Stimulated activated CD8-positive, alpha-beta memory T cell treated with anti-CD3 and anti-CD28 coated beads, Interleukin-4, amount 100 ng/mL, for 1 hour (primary cell): ENCODE measurements at places on chromosomes 6 and 20.

DNA sequence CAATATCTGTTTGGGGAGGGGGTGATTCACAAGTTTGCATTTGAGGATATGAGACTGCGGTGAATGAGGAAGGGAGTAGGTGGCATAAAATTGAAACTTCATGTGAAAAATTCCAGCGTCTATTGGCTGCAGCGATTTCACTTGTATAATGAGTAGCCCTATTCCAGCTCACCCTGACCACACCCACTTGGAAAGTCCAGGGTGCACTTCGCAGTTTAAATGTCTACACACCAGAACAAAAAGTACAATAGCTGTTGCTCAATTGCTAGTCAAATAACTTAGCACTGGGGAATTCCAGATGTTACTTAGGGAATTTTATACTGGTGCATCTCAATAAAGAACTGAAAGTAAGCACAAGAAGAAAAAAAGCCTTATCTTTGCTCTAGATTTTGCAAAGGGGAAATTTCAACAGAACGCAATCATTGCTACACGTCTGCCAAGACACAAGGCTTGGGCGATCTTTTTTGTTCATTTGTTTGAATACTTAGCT lies 6.3 kb downstream of the TNFAIP3 start:
- no peak for DNase-seq

- no peak for DNase-seq
These were observed 57.5 kb upstream of the IL20RA start for GRCh38 chr6:137102050-137102848.

GRCh38 chr6:54286141-54286540 lies 22.1 kb upstream of the TINAG start:
- DNase-seq = no peak

GRCh38 chr6:119313937-119314884 lies 35.4 kb downstream of the MAN1A1 start:
- no peak for DNase-seq

- no peak for DNase-seq
These were observed 29.7 kb upstream of the TMX4 start for GRCh38 chr20:8049310-8049709.

- no peak for DNase-seq
These were observed 306.3 kb upstream of the IRAK1BP1 start for GRCh38 chr6:78561015-78561414.

GRCh38 chr6:40194447-40195170 lies 260.3 kb upstream of the MOCS1 start:
- no peak for DNase-seq

DNA sequence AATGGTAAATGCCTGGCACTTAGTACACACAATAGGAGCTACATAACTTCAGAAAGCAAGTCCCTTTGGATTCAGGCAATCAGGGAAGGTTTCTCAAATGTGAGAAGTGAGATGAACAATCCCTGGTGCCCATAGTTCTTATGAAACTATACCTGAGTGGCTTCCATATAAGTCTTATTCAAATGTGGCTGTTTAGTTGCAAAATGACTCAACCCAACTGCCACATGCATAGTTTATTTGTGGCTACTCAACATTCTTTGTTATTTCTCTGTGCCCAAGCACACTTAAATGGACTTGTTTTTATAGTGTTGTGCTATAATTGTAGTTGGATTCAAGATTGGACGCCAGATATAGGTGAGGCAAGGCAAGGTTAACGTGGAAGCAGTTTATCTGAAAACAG lies 93.7 kb upstream of the ATXN1 start:
- DNase-seq = no peak

DNA sequence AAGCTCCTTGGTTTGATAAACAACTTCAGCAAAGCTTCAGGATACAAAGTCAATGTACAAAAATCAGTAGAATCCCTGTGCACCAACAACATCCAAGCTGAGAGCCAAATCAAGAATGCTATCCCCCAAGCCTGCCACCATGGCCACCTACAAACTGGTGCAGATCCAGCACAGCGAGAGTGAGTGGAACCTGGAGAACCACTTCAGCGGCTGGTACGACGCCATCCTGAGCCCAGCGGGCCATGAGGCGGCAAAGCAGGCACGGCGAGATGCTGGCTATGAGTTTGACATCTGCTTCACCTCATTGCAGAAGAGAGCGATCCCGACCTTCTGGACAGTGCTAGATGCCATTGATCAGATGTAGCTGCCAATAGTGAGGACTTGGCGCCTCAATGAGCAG lies 170.3 kb downstream of the KHDC1L start:
- DNase-seq = no peak

- no peak for DNase-seq
These were observed 14.2 kb downstream of the ARID1B start for GRCh38 chr6:156791320-156791850.

DNA sequence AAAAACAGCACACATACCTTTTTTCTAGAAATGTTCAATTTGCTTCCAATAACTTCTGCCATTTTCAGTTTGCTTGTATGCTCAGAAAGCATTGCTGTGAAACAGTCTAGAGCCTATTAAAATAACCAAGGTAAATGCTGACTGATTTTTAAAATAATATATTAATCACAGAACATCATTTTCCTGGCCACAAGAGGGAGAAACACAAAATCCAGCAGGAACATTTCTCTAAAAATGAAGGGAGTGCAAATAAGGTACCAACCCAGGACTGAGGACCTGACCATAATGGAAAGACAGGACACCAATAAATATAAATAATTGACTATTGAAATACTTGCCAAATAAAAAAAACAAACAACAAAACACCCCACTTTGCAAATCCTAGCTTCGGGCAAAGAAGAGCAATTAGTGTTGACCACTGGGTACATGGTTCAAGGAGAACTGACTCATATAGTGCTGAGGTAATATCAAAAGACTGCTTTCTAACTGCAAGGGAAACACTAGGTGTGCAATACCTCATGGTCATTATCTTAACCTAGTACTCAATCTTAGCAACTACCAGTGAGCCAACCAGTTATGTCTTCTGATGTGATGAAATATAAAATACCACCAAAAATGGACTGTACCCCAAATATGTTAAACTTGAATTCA lies 42.9 kb downstream of the MDN1 start:
- no peak for DNase-seq

DNA sequence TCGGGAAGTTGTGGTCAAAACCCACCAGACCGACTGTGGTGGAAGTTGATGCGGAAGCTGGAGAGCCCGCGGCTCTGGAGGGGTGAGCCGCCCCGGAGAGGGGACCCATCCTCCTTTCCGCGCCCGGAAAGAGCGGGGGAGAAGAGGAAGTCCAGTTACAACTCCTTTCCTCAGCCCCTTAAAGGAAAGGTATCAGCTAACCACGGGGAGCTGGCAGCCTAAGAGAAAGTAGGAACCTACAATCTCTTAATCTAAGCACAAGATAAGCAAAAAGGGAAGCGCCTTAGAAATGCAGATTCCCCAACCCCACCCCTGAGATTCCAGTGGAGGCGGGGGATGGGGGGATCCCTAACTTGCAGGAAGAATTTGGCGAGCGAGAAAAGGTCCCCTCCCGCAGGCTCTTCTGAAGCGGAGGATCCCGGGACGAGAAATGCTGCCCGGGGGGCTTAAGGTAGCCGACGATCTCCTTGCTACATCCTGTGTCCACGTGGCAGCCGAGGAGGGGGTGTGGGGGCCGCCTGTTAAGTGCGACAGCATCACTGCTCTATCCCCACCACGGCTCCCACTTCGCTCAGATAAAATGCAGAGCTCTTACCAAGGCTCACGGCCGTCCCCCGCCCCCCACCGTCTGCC lies 87.5 kb downstream of the ZFP64 start:
- no peak for DNase-seq

- no peak for DNase-seq
These were observed 956.1 kb downstream of the EYS start for GRCh38 chr6:64750910-64751309.

GRCh38 chr6:42260972-42261371 lies 43.3 kb upstream of the MRPS10 start:
- DNase-seq = no peak

GRCh38 chr6:129153257-129153656 lies 270.3 kb downstream of the LAMA2 start:
- DNase-seq = no peak

DNA sequence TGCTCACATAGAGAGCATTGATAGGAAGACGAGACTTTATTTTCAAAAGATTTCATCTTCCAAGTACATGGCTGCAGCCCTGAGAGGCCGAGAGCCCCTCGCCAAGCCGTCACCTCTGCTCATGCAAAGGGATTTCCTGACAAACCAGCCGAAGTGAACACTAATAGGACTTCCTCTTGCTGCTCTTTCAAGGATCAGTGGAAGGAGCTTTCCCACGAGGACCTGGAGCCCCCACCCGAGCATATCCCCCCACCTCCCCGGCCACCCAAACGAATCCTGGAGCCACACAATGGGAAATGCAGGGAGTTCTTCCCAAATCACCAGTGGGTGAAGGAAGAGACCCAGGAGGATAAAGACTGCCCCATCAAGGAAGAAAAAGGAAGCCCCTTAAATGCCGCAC lies 69.3 kb downstream of the PTPN1 start:
- DNase-seq = no peak

GRCh38 chr6:152184917-152185574 lies 377.6 kb downstream of the ESR1 start:
- no peak for DNase-seq

DNA sequence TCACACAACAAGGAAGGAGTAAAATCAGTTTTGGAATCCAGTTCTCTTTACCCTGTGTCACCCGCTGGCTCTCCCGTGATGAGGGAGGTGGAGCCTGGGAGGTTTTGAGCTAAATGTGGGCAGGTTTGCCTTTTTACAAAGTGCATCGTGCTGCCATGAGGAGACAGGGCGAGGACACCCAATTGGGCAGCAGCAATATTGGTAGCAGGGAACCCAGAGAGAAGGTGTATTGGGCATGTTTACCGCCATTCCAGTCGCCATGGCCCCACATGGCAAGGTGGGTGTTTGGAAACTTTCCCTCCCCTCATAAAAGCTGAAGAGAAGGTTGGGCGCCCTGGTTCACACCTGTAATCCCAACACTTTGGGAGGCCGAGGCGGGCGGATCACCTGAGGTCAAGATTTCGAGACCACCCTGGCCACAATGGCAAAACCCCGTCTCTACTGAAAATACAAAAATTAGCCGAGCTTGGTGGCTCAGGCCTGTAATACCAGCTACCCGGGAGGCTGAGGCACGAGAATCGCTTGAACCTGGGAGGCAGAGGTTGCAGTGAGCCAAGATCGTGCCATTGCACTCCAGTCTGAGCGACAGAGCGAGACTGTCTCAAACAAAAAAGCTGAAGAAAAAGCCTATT lies 3.5 kb upstream of the UBE2V1 start:
- DNase-seq = no peak

GRCh38 chr20:62258499-62259293 lies 20.4 kb downstream of the OSBPL2 start:
- DNase-seq = no peak

DNA sequence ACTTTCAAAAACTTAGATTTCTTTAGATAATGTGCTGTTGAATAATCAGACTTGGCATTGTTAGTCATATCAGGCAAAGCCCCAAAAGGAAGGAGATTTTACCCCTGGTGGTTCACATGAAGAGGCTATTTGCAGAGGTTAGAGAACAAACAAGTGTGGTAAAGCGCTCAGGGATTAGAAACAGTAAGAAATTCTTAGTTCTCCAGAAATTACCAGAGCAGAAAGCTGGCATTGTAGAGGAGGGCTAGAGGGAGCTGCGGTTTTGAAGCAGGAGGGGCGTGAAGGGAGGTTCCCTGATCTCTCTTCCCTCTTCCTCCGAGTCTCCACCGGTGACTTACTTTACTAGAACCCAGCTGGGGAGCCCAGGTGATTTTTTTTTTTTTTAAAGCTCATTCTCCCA lies 10.2 kb downstream of the MYO6 start:
- DNase-seq = no peak

- DNase-seq = no peak
These were observed 18.2 kb downstream of the GPX5 start for GRCh38 chr6:28543651-28544610.

- DNase-seq = no peak
These were observed 22.9 kb downstream of the ARHGAP18 start for GRCh38 chr6:129686941-129687627.

DNA sequence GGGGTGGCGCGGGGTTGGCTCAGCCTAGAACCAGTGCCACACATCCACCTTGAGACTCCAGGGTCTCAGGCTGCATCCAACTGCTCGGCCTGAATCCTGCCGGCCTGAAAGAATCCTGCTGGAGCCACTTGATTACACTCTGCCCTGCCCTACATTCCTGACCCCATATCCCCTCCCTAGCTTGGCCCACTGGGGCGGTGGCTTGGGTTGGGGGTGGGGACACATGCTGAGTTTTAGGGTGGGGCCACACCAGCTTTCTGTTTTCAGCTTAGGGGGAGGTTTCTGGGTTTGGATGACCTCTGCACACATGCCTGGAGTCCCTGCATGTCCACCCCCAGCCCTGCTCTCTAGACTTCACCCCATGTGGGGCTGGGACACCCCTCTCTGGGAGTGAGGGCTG lies 6.8 kb downstream of the ITPR3 start:
- no peak for DNase-seq

GRCh38 chr20:34705397-34706301 lies 1.5 kb downstream of the TP53INP2 start:
- no peak for DNase-seq

DNA sequence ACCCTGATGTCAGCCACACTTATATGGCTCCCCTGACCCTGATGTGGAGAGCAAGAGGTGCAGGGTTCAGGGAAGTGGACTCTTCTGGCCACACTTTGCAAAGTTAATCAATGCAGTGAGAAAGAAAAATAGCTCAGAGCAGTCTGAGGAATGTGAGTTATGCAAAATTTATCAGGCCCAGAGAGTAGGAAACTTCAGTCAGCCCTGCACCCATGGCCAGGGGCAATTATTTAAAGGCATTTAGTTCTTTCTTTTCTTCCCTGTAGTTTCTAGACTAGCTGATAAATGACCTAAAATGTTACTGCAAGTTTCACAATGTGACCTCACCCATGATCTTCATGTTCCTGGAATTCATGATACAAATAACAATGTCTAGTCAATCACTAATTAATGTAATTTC lies 143.7 kb upstream of the GGTLC1 start:
- no peak for DNase-seq

DNA sequence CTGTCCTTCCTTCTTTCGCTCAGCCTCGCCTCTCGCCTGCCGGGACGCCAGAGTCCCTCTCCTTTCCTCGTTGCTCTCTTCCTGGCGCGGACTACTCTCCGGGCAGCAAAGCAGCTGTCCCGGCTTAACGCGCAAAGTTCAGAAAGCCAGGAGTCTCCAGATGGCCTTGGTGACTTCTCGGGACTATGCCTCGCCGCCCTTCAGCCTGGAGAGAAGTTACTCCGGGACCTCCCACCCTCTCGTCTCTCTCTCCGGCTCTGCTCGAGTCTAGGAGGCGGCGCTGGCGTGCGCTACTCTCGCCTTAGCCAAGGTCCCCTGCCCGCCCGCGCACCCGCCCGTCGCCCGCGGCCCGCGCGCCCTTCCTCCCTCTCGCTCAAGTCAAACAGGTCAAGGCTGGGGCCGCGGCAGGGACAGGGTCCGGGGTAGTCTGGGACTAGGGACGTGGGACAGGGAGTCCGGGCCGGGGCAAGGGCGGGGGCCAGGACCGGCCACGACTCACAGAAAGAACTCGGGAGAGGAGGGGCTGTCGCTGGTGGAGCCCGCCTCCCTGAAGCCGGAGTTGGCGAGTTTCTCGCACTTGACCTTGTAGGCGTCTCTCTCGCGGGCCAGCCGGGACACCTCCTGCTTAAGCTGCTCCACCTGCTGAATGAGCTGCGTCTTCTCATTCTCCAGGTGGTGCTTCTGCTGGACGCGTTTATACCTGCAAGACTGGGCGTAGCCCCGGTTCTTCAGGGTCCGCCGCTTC lies 1.5 kb downstream of the MAFB start:
- no peak for DNase-seq

GRCh38 chr6:50853939-50854338 lies 35.3 kb downstream of the TFAP2B start:
- no peak for DNase-seq
